Stimulated activated CD4-positive, alpha-beta T cell treated with anti-CD3 and anti-CD28 coated beads, Interleukin-12 subunit alpha, Interleukin-12 subunit beta, amount 100 ng/mL, for 4 hours (primary cell): ENCODE measurements at places on chromosomes 11 and 22.

GRCh38 chr11:135074397-135074998, 662.5 kb upstream of the B3GAT1 start:
- DNase-seq = no peak

- DNase-seq = no peak
Measured at GRCh38 chr11:130773244-130773820, 142.9 kb downstream of the SNX19 start.

DNA sequence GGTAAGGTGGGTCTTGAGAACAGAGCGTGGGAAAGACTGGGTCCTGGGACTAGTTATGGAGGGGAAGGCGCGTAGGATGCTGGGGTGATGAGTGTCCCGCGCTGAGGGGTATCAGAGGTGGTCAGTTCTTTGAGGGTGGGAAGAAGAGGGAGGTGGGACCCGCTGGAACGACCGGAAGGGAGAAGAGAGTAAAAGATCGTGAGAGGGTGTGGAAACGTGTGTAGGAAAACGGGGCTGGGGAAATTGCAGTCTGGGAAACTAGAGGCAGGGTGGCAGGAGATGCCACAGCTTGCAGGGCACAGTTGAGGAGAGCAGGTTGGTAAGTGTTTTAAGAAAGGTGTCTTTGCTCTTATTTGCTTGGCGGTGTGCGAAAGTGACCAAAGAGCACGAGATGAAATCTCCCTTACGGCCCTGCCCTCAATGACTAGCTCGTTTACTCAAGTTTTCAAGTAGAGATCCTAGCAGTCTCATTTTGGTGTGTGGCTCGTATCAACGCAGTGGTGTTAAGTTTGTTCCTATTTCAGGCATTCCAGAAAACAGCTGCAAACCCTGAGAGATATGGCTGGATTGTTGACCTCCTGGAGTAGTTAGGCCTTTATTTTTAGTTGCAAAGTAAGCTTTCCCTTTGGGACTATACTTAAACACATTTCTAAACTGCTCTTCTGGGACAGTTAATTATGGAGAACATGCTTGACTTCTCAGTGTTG, 615 bp downstream of the STT3A start:
- DNase-seq = no peak

DNA sequence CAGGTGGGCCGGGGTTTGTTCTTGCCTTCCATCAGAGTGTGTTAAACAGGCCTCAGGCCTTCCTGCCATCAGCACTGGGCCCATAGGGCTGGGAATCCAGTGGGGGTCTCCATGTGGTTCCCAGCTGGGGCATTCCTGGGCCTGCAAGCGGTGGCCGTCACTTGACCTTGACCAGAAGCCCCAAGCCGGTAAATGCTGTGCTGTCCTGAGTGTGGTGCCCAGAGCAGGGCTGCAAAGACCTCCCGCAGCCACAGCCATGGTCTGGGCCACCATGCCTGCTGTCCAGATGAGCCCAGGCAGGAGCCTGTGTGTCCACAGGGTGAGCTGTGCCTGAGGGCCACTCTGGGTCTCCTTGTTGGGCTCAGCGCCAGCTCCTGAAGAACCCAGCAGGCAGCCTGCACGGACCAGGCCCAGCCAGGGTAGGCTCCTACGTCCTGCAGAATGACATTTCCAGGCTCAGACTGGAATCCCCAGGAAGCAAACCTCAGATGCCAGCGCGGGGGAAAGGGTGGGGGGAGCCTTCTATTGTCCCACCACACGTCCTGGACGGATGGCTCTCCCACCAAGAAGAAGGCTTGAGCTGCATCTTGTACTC, 117.3 kb downstream of the KCNQ1OT1 start:
- no peak for DNase-seq

- DNase-seq = peak; percentile 60
Measured at GRCh38 chr11:63916837-63917691, at the start of gene RCOR2. Gene RCOR2 (minus strand): TSS chr11:63917164. CDS start chr11:63916456, 708 bp downstream.

- no peak for DNase-seq
Measured at GRCh38 chr11:22157531-22157930, 35.4 kb upstream of the ANO5 start.

DNA sequence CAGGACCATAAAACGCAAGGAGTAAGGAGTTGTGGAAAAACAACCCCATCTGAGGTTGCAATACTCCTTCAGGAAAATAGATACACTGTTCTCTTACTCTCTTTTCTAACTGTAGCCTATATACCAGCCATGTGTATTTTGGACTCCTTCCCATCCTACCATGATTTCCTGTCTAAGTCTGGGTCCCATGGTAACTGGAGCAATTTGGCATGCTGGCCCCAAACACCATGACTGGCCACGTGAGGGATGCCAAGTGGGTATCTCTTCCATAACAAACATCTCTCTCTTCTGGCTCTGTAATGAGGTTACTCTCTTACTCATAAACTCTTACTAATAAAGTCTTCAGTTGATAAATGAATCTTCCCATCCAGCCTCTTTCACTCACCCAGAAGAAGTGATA, 26.5 kb downstream of the ABTB2 start:
- no peak for DNase-seq

DNA sequence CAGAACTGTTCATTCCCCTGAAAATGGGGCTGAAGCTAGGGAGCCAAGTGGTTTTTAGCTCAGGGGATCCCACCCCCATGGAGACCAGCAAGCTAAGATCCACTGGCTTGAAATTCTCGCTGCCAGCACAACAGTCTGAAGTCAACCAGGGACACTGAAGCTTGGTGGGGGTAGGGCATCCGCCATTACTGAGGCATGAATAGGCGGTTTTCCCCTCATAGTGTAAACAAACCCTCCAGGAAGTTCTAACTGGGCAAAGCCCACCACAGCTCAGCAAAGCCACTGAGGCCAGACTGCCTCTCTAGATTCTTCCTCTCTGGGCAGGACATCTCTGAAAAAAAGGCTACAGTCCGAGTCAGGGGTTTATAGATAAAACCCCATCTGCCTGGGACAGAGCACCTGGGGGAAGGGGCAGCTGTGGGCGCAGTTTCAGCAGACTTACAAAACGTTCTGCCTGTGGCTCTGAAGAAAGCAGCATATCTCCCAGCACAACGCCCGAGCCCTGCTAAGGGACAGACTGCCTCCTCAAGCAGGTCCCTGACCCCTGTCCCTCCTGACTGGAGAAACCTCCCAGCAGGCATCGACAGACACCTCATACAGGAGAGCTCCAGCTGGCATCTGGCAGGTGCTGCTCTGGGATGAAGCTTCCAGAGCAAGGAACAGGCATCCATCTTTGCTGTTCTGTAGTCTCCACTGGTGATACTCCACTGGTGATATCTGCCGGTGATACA, 32.7 kb downstream of the GAB4 start:
- DNase-seq = no peak

GRCh38 chr11:111748035-111748804, 18.0 kb downstream of the PPP2R1B start:
- DNase-seq = no peak

GRCh38 chr11:111445586-111445985, 66.5 kb upstream of the POU2AF1 start:
- no peak for DNase-seq
